Activated CD8-positive, alpha-beta memory T cell treated with anti-CD3 and anti-CD28 coated beads for 4 hours (primary cell): ENCODE measurements at places on chromosomes 4 and X.
A peak's percentile ranks its signal among the peaks of the same experiment; 100 is the strongest.

- DNase-seq: no peak
Observed at GRCh38 chrX:31199840-31200114, 127.9 kb upstream of the FTHL17 start.

DNA sequence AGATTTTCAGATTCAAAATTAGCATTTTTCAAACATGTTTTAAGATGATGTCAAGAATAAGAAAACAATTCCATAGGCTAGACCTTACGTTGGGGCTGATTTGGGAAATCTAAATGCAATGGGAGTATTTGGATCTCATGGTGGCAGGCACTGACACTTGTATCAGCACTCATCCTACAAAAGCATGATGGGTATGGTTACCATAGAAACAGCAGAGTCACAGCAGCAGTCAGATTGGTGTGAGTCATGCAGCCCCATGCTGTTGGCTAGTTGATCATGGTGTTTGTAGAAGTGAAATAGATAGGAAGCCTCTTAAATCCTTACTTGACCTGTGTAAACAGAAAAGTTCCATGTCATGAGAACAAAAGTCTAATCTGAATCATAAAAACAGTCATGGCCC is 1637.3 kb upstream of the PABPC4L start:
- DNase-seq: no peak

- no peak for DNase-seq
Observed at GRCh38 chrX:28901637-28902036, 314.4 kb downstream of the IL1RAPL1 start.

DNA sequence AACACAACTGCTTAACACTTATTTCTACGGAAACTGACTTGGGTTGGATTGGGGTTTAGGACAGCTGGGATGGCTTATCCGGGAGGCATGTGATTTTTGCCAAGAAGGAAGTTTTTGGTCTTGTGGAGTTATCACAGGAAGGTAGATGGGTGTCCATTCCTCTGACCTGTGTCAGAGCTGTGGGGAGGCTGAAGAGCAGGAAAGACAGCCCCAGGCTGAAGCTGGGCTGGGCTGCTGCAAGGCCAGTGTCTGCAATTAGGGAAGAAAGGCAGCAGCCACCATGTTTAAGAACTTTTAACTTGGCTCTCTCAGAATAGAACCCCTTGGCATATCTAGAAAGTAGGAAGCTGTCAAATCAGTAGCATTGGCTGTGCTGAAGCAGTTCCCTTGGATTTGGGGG is 42.3 kb downstream of the CCNG2 start:
- DNase-seq: no peak

DNA sequence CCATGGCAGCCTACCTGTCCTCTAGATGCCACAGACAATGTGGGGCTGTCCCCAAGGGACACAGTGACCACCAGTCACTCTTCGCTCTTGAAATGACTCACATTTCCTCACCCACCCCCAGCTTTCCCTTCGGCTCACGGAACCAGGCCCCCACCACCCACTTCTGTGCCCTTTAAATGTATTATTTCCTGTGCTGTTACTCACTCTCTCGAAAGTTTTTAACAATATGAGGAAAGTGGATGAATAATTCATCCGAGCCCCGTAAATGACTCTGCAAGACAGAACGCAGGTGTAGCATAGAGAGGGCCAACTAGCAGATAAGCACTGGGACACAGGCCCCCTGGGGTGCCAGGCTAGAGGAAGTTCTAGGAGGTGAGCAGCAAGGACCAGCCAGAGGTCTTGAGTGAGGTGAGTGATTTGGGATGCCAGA is 179.5 kb upstream of the TBL1X start:
- peak; percentile 53 for DNase-seq
